ENCODE measurements at places on chromosomes 12 and 14.

GRCh38 chr14:66009089-66009488, 477.1 kb upstream of the CCDC196 start:
- no peak for DNase-seq

DNA sequence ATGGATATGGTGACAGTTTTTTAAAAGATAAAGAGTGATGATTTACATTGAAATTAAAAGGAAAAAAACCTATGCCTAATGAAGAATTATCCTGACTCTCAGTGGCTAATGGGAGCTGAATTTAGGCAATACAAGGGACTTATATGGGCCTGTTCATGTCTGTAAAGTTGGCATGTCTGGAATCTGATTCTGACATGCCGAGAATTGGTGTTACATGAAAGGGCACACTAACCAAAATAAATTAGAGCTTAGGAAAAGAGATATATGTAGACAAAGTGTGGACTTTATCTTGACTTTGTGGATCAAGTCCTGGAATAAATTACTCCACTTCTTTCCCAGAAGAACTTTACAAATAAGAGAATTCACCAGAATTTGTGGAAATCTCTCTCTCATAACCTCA, 1.1 kb downstream of the TDG start:
- no peak for DNase-seq

DNA sequence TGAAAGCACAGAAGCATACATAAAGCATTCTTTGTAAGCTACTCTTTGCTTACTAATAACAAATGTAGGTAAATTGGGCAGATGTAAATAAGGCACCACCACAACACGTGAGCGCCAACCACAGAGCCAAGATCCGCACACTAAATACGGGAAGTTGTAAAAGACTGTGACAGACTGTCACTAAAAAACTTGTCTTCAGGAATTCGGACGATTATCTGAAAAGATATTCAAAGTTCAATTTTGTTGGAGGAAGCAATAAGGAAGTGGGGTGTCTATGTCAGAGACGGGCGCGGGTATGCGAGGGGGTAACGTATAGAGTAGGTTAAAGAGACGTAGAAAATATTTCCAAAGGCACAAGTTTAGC, 1.5 kb upstream of the HSP90B1 start:
- peak; percentile 21 for DNase-seq

GRCh38 chr14:68976160-68977067, 2.7 kb downstream of the ACTN1 start:
- no peak for DNase-seq

GRCh38 chr12:84128117-84128991, 784.2 kb downstream of the SLC6A15 start:
- DNase-seq, result no peak

GRCh38 chr14:99383472-99384449, 96.9 kb downstream of the SETD3 start:
- DNase-seq, result no peak

GRCh38 chr14:59360923-59361794, 104.0 kb downstream of the GPR135 start:
- no peak for DNase-seq

- DNase-seq, result no peak
Measured at GRCh38 chr12:14950982-14951746, 10.2 kb downstream of the ARHGDIB start.

DNA sequence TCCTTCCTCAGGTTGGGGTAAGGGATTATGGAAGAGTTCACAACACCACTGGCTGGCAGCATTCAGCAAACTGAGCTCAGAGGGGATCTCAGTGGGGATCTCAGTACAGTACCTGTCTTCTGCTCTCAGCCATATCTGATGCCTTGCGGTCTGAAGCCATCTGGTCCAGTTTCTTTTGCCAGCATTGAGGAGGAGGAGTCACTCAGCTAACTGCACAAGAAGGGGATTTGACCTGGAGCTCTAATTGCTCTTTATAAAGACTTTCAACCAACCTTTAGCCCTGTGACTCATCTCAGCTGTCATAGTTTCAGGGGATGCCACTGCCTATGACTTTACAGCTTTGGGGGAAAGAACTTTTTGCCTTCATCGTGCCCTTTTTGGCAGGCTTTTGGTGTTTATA, 44.9 kb downstream of the JKAMP start:
- no peak for DNase-seq

DNA sequence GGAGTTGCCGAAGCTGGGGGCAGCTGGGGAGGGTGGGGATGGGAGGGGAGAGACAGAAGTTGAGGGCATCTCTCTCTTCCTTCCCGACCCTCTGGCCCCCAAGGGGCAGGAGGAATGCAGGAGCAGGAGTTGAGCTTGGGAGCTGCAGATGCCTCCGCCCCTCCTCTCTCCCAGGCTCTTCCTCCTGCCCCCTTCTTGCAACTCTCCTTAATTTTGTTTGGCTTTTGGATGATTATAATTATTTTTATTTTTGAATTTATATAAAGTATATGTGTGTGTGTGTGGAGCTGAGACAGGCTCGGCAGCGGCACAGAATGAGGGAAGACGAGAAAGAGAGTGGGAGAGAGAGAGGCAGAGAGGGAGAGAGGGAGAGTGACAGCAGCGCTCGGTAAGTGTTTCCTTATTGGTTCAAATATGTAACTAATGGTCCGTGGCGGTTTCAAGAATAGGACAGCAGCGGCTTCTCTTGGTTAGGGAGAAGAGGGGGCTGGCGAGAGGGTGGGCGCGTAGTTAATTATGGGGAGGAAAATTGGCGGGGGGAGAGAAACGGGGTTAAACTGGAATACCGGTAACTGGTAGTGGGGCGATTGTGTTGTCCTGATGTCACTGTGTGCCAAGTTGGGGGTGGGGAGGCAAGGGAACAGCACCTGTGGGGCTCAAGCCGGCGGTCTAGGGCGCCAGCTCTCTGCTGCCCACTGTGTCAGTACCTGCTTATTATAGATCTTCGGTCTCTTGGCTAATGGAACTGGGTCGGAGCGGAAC, 8.4 kb downstream of the HOXC8 start:
- DNase-seq, result no peak

GRCh38 chr12:51432921-51433320, 8.3 kb downstream of the SLC4A8 start:
- DNase-seq, result no peak

- DNase-seq, result no peak
Measured at GRCh38 chr12:19648591-19648990, 209.3 kb downstream of the AEBP2 start.

DNA sequence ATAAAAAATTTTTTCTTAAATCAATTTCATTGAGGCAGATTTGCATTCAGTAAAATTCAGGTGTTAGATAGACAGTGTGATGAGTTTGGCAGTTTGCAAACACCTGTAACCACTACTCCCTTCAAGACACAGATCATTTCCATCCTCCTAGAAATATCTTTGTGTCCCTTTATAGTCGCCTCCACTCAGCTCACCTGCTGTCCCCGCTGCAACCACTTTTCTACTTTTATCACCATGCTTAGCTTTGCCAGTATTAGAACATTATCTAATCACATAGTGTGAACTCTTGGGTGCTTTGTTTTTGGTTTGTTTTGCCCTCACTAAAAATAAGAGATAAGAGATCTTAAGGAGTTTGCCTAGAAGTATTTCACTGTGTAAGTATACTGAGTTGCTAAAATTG, 73.8 kb downstream of the DERA start:
- DNase-seq, result no peak

DNA sequence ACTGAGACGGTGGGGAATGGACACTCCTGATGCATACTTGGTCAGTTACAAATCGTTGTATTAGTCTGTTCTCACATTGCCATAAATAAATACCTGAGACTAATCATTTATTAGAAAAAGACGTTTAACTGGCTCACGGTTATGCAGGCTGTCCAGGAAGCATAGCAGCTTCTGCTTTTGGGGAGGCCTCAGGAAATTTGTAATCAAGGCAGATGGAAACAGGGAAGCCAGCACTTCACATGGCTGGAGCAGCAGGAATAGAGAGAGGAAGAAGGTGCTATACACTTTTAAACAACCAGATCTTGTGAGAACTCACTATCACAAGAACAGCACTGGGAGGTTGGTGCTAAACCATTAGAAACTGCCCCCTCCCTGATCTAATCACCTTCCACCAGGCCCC, 418.2 kb downstream of the FLRT2 start:
- DNase-seq, result no peak

DNA sequence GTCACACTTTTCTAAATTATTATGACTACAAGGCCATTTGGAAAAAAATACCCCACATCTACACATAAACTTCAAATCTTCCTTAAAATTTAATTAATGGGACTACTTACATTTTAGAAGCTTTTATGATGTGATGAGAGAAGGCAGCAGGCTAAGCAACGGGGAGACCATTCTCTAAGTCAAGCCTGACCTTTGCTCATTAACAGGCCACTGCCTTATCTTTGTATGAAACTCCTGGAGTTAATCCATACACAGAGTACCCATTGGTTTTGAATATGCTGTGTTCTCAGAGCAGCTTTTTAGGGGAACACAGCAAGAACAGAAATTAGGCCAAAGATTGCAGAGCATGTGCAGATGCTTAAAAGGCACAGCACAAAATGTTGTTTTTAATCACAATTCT, 35.5 kb upstream of the LRIG3 start:
- DNase-seq, result no peak

DNA sequence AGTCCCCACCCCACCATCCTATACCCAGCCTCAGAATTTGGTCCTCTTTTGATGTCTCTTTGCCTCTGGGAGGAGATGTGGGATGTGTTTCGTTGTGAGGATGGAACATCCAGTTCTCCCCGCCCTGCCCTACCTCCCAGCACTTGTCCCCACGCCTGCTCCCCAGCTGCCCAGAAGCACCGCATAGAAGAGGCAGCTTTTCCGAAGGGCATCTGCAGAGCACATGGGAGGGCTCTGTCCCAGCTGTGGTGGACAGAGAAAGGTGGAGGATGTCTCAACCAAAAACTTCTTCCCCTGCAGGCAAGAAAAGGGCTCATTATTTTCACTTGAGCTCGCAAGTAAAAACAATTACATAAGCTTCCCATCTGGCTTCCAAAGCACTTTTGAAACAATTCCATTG, 302.6 kb downstream of the PCNX1 start:
- DNase-seq, result no peak

- DNase-seq, result no peak
Measured at GRCh38 chr14:68665792-68666204, 127.1 kb downstream of the ZFP36L1 start.

- no peak for DNase-seq
Measured at GRCh38 chr14:72604133-72604532, 289.8 kb downstream of the DPF3 start.

DNA sequence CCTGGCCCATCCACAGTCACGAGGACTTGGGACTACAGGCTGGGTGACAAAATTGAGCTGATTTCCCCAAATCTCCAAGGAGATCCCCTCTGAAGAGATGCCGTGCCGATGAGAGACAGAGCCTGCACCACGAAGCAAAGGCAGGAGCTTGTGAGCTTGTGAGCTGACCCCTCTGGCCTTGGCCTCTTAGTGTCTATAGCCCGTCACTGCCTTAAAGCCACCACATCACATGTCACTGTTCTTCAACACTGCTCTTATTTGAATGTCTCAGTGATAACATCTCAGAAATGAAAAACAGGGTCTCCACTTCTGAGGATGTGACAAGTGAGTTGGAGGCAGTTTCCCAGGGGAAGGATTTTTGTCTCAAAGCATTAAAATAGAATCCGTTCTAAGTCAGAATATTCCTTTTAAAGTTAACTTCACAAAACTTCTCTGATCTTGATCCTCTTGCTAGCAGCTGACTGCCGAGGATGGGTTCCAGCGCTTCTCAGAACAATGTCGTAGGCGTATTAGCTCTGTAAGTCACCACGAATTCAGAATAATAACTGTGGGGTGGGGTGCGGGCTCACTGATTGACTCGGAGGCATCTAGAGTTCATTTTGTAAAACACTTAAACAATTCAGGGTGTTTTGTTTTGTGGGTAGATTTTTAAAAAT, 37.5 kb downstream of the CHST11 start:
- DNase-seq, result peak; percentile 25

- DNase-seq, result no peak
Measured at GRCh38 chr12:103716517-103717196, 124.4 kb downstream of the NT5DC3 start.

GRCh38 chr14:105197211-105197641, 16.1 kb upstream of the NUDT14 start:
- DNase-seq, result no peak

- DNase-seq, result no peak
Measured at GRCh38 chr14:22194664-22195063, 394.4 kb downstream of the DAD1 start.

DNA sequence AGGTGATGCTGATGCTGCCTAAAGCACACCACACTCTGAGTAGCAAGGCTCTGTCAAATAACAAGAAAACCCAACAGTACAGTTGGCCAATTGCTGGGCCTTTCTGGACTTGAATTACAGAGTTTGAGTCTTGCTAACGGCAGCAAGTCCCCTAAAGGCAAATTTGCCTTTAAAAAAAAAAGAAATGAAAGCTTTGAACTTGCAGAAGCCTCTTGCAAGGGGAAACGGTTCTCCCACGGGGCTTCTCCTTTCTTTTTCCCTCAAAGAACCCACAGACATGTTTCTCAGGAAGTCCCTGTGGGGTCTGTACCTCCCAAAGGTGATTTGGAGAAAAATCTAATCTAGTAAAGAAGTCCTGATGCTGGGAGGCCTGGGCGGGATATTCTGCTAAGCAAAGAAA, 191.3 kb upstream of the MYL2 start:
- DNase-seq, result no peak

DNA sequence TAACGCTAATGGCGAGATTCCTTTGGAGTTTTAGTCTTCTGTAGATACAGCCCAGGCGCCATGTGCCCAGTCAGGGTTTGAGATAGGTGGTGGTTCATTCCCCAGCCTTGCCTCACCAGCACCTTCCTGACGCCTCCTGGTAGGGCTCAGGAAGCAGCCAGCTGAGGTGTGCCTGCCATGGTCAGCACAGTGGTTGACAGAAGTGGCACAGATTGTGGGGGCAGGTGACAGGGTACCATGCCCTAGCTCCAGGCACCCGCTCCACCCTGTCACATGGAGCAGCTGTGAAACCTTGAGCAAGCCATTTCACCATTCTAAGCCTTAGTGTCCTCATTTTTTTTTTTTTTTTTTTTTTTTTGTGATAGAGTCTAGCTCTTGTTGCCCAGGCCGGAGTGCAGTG, 45.6 kb downstream of the EVL start:
- no peak for DNase-seq

GRCh38 chr12:70920251-70920851, at the start of gene PTPRR:
Gene PTPRR, minus strand, starts transcription at chr12:70920738. Its CDS starts 348 bp downstream, at chr12:70920390.
- no peak for DNase-seq

DNA sequence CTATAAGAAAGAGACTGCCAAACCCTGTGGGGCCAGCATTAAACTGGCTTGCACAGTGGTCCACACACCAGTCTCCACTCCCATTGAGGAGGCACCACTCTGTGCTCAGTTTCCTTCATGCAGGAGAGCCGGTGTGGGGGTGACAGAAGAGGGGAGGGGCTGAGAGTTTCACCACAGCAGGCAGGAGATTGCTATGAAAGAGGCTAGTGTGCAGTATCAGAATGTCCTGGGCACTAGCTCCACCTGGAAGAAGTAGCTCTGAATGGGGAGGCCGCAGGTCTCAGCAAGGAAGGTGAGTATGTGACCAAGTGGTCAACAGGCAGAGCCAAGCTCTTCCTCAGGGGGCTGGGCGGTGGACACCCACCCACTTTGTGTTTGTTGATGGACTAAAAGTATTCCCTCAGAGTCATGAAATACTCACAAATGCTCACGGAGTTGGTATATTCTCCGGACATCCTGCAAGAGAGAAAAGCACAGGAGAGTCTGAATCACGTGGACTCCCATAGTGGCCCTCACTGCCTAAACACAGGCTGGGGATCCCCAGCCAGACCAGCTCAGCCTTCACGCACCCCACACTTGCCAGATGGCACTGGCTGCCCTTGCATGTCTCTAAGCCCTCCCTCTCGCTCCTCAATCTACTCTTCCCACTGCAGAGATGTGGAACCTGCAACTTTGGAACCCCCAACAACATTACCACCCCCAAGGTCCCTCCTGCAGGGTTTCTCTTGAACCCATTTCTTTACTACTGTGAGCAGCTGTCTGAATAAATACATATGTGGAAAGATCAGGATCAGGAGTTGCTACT, 7.8 kb upstream of the KRT72 start:
- DNase-seq, result no peak

Measured in stimulated activated CD8-positive, alpha-beta memory T cell treated with anti-CD3 and anti-CD28 coated beads, Interleukin-4, amount 100 ng/mL, for 1 hour (primary cell).